ENCODE measurements at places on chromosomes 3 and 15.

DNA sequence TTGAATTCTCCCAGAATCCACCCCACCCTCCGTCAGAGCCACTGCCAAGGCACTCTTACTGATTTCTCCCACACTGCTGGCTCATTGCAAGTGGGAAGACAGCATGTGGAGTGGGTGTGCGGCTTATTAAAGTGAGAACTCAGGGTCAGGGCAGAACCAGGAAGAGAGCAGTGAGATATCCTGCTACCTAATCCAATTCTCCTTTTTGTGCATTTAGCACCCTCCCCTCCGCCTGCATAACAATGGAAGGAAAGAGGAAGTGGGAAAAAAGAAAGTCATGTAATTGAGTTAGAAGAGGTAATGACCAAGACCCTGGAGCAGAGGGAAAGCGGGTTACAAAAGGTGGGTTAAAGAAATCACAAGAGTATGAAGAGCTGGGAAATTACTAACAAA is 27.8 kb upstream of the PIK3CB start:
- peak; percentile 7 for DNase-seq

DNA sequence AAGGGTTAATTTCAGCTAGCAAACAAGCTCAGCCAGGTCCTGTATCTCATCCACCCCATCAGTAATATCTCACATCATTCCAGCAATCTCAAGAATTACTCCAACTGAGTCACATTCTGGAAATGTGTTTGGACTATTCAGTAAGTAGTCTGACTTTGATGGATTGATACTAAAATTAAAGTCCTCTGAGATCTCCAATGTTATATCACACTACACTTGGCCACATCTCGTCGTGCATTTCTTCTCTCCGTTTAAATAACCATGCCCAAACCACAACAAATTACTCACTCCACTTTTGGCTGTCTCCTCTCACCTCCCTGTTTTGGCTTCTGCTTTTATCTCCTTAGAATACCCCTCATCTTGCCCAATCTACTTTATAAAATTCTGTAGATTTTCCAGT is 292.2 kb downstream of the PYDC2 start:
- no peak for DNase-seq

- no peak for DNase-seq
Measured at GRCh38 chr15:40297356-40297755, 10.4 kb downstream of the PLCB2 start.

- DNase-seq, result no peak
Measured at GRCh38 chr3:23594066-23594465, 211.7 kb upstream of the UBE2E1 start.

GRCh38 chr15:89794627-89795241 is 18.6 kb downstream of the MESP2 start:
- DNase-seq, result no peak

GRCh38 chr15:88985547-88986393 is 72.6 kb upstream of the MFGE8 start:
- DNase-seq, result no peak

- DNase-seq, result peak; percentile 87
Measured at GRCh38 chr3:149752051-149752787, at the start of gene COMMD2. Gene COMMD2 (minus strand): TSS chr3:149752489. CDS start chr3:149752444, 45 bp downstream.

- DNase-seq, result no peak
Measured at GRCh38 chr15:60424006-60424405, 26.2 kb upstream of the ANXA2 start.

GRCh38 chr15:70672081-70672480 is 91.3 kb downstream of the UACA start:
- peak; percentile 48 for DNase-seq

DNA sequence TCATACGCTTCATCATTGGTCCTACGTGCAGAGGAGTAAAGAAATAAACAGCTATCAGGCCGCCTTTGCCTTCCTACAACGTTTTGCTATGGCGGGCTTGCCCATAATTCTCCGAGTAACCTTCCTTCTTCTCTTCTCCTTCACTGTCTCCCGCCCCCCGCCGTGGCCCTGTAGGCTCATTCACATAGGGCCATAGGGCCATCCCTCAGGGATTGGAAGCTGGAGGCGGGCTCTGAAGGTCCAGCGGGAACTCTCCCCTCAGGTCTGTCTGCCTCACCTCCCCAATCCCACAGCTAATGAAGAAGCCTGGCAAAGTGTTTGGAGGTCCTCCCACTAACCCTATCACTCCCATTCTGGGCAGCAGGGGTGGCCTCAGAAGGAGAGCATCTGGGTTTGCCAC is 43.6 kb downstream of the SEMA5B start:
- DNase-seq, result no peak

- no peak for DNase-seq
Measured at GRCh38 chr15:67998599-67999133, 55.4 kb upstream of the PIAS1 start.

DNA sequence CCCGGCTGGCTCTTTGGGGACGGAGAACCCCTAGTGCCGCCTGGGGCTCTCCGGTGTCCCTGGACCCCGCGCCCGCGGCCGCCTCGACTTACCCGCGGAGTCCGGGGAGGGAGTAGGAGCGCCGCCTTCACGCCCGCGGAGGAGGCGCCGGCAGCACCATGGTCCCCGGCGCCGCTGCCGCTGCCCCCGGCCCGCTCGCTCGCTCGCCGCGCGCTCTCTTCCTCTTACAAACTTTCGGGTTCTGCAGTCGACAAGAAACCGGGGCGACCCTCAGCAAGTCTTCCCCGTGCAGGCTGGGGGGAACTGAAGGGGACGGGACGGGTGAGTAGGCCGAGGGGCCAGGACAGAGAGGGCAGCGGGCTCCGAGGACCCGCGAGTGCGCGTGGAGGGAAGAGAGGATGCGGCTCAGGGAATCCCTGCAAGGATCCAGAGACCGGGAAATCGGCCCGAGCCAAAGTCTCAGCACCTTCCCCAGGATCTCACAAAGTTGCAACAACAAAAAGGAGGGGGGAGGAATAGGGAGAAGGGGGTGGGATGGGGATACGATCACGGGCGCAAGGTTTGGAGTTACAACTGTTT is 2.0 kb downstream of the FOXP1 start:
- no peak for DNase-seq

- no peak for DNase-seq
Measured at GRCh38 chr3:135621184-135621920, 344.2 kb upstream of the PPP2R3A start.

DNA sequence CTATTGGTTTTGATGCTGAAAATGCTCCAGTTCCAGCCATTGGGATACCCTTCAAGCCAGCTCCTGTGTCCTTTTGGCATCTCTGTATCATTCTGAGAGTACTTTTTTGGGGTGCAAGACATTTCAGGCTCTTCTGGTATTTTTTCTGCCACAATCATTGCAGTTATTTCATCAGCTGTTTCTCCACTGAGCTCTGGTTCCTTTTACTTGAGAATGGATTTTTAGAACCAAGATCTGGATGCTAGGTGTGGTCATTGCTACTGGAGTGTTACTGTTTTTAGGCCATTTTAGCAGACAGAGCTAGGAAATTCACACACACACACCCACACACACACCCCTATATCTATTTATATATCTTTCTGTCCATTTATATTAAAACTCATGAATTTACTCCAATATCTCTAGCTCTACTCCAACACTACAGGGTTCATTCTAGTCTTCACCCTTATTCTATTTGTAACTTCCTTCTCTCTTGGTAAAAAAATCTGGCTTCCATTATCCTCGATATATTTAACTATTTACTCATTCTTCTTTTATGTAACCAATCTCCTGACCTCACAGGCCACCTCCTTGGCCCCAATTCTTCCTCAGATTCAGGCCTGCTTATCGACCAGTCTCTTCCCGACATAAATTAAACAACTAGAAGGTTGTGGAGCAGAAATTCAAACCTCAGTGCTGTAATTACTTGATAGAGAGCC is 17.0 kb downstream of the SLC35G2 start:
- DNase-seq, result no peak

DNA sequence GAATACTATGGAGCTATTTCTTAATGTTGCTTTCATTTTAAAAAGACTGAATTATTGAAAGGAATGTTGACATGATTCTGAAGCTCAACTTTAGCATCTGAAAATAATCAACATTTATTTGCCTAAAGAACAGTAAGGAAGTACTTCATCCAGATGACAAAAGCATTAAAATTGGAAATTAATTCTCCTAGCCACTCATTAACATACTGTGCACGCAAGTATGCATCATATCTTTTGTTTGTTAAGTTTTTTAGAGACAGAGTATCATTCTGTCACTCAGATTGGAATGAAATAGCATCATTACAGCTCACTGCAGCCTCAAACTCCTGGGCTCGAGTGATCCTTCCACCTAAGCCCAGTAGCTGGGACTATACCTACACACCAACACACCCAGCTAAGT is 632.1 kb upstream of the ALCAM start:
- DNase-seq, result no peak

- DNase-seq, result peak; percentile 7
Measured at GRCh38 chr15:70424937-70425411, 327.3 kb upstream of the TLE3 start.

GRCh38 chr15:77832874-77833273 is 200.2 kb upstream of the LINGO1 start:
- DNase-seq, result no peak

DNA sequence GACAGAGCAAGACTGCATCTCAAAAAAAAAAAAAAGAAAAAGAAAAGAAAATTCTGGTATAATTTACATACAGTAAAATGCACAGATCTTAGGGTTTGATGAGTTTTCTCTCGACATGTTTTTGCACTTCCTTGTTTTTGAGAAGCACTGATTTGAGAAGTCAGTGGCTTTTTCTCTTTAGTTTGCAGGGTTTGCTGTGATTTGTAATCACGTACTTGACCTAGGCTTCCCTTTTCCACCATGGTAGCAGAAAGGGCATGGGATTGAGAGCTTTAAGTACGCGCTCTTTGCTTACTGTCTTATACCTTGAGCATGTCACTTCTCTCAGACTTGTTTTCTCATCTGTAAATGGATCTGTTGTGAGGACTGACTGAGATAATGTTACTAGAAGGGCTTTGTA is 4.1 kb downstream of the VHL start:
- no peak for DNase-seq

DNA sequence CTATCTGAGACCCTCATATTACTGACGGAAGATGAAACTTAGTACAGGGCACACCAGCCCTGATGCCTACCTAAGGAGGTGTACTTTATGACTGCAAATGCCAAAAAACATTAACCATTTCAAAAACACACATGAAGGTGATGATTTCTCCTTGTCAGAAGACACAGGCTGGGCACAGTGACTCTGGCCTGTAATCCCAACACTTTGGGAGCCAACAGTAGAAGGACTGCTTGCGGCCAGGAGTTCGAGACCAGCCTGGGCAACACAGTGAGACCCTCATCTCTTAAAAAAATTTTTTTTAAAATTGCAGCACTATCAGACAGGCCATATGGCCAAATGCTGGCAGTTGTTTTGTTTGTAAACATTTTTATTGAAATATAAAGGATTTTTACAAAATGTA is 73.5 kb downstream of the LRIG1 start:
- no peak for DNase-seq

Data from CD4-positive, alpha-beta T cell treated with Interleukin-4 for 4 hours (primary cell).